ENCODE measurements at places on chromosomes 3 and 15.
A peak's percentile ranks its signal among the peaks of the same experiment; 100 is the strongest.

GRCh38 chr15:64461721-64462162 lies 1.4 kb downstream of the ZNF609 start:
- DNase-seq: no peak

- no peak for DNase-seq
Observed at GRCh38 chr15:78243491-78243941, 9.2 kb upstream of the ACSBG1 start.

DNA sequence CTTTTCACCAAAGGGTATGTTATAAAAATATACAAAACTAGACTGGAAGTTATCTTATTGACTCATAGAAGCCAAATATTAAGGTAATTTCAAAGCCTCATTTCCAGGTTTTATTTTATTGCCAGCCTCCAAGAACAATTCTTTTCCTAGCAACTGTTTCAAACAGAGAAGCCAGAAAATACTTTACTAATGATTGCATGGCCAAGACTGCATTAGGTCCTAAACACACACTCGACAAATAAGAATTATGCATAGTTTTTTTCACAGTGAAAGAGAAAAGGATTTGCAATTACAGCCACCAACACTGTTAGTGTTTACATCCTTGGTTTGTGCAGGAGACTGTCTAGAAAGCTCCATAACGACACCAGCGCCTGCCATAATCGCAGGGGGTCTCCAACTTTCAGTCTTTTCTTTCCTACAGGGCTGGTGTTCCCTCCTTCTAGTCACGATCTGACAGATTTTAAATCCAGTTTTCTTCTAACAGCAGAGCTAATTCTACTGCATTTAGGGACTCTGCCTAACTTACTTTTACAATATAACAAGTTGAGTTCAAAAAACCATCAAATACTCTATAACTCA lies 58.1 kb downstream of the CLASP2 start:
- no peak for DNase-seq

GRCh38 chr15:90982135-90982534 lies 12.2 kb downstream of the PRC1 start:
- no peak for DNase-seq

DNA sequence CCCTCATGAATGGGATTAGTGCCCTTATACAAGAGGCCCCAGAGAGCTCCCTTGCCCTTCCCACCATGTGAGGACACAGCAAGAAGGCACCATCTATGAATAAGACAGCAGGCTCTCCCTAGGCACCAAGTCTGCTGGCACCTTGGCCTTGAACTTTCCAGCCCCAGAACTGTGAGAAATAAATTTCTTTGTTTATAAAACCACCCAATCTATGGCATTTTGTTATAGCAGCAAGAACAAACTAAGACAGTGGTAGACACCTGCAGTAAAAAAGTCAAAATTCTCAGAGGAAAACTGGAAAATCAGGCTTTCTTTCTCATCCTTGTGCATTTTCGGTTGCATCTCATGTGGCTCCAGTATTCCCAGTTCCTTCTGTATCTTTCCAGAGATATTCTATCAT lies 90.3 kb downstream of the LSM3 start:
- DNase-seq: no peak

DNA sequence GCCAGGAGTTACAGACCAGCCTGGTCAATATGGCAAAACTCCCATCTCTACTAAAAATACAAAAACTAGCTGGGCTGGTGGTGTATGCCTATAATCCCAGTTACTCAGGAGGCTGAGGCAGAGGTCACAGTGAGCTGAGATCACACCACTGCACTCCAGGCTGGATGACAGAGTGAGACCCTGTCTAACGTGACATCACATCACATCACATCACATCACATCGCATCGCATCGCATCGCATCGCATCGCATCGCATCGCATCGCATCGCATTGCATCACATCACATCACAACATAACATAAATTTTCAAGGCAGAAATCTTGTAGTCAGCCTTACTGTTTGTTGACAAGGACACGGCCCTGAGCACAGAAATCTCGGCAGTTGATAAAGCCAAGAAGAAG lies 44.4 kb downstream of the RBM6 start:
- no peak for DNase-seq

DNA sequence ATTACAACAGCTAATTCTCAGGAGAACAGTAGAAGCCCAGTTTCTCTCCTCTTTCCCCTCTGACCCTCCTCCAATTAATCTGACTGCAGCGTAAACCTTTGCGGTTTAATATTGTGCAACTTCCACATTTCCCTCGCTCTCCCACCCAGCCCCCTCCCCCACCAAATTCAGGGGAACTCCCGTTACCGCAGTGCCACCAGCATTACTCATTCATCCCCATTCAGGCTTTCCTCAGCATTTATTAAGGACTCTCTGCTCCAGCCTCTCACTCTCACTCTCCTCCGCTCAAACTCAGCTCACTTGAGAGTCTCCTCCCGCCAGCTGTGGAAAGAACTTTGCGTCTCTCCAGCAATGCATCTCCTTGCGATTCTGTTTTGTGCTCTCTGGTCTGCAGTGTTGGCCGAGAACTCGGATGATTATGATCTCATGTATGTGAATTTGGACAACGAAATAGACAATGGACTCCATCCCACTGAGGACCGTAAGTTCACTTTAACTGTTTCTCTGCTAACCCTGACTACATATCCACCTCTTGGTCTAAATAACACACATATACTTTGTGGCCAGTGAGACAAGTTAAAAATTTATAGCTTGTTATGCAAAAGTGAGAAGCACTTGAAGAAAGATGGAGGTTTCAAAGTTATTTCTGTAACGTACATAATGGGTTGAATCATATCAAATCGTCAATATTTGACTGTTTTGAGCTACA lies at the start of gene PTX3:
PTX3 (plus strand) TSS at position 268 of the 709 bp plus-strand sequence; CDS start at position 352, 84 bp downstream.
- peak; percentile 77 for DNase-seq

GRCh38 chr15:62517541-62517940 lies 352.5 kb upstream of the C2CD4B start:
- DNase-seq: no peak

GRCh38 chr15:86855307-86856291 lies 775.9 kb downstream of the AGBL1 start:
- no peak for DNase-seq

DNA sequence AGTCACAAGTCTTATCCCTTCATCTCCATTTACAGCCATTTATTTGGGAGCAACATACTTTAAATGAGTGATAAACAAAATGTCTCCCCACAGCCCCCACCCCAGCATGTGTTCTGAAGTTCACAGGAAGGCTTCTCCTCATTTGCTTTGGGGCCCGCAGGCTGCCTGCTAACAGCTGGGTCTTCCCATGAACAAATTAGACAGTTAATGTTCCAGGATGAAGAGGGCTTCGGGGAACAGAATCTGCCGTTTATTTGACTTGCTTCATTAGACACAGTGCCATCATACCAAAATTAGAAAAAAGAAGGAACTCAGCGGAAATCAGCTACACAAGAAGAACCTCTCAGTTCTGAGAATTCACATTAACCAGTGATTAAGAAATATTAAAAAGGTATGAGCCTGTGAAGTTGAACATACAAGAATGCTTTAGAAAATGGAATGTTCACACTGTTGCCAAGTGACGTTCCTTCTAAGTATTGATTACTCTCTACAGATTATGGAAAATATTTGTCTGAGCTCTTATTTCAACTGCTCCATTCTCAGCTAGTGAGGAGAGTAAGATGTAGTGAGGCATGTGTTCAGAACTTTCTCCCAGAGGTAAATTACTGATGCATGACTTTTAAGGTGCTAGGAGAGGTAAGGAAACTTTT lies 107.5 kb upstream of the THBS1 start:
- no peak for DNase-seq

DNA sequence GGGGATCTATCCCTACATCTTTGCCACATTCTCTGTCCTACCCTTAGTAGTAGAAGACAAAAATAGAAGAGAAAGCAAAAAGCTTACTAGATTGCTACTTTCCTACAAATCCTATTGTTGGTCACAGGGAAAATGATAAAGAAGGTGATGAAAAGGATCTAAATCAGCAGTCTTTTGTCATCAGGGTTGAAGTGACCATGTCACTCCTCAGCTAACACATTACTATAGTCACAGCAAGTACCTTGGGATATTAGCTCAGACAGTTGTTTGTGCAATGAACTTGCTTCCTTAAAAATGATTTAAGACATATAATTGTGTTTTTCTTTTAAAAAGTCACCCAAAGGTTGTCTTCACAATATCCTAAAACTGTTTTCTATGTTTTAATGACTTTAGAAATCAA lies 6.3 kb downstream of the ST3GAL6 start:
- no peak for DNase-seq

- DNase-seq: no peak
Observed at GRCh38 chr15:99324082-99324620, 72.9 kb downstream of the LRRC28 start.

DNA sequence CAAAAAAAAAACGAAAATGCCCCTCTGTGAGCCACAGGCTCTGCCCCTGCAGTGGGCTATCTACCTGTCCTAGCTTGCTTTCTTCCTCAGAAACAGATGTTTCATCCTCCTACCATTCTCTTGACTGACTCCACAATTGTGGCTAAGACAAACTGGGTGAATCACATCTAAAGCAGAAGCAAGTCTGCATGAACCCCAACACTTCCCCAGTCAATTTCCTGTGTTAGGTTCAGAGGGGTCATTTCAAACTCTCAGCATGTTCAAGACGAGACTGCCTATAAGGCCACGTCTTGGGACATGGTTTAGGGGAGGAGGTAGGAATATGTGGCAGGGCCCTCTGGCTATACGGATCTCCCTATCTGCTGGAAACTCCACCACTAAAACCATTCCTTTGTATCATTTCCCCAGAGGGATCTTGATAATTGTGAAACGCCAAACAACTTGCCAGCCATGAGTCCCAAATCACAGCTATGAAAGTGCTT lies 28.6 kb upstream of the ANKDD1A start:
- no peak for DNase-seq

DNA sequence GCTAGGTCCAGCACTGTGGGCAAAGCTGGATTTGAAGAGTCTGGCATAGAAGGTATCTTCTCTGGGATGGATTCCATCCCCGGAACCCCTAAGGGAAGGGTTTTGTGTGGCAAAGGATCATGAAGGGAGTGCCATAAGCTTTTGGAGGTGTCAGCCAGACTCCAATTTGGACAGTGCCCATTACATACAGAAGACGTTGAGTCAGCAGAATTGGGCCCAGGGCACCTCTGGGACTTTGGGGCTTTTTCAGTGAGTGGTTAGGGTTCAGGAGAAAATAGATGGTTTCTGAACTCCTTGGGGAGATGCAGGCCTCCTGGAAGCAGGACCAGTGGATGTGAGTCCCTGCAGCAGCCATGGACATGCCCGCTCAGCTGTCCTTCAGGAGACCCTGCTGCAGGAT lies 34.6 kb upstream of the XCR1 start:
- no peak for DNase-seq

- no peak for DNase-seq
Observed at GRCh38 chr15:79916502-79917132, 19.8 kb upstream of the MTHFS start.

GRCh38 chr15:55530861-55531313 lies 22.9 kb upstream of the DNAAF4 start:
- no peak for DNase-seq

DNA sequence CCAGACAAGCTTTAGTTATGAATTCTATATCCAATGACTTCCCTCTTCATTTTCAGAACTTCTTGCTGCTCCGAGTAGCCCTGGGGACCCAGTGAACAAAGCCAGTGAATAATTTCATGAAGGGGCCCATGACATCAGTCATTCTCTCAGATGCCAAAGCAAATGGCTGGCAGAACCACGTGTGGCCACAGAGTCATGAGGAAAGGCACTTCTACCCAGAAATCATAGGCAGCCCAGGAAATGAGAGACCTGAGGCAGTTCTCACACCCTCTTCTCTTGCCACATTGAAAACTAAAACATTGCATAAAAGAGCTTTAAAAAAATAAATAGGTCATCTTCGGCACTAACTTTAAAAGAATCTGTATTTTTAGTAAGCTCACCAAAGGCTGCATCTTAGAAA lies 4.3 kb upstream of the UACA start:
- DNase-seq: no peak

GRCh38 chr3:11172096-11172690 lies 17.9 kb downstream of the HRH1 start:
- DNase-seq: no peak

DNA sequence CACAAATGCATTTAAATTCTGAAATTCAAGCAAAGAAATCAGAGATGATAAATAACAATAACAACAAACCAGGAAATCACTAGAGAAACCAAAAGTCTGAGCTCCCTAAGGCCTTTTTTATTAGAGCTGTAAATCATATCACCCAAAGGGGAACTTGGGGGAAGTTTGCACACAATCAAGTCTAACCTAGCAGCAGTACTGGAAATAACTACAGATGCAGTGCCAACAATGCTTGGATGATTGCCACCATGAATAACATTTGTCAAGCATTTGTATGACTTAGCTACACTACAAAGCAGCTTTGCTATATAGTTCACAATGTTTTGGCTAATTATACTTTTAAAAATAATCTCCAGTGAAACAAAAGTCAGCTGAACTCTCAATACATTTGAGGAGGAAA lies 27.8 kb downstream of the SHQ1 start:
- peak; percentile 6 for DNase-seq

- DNase-seq: no peak
Observed at GRCh38 chr3:24012589-24013269, 67.6 kb downstream of the NR1D2 start.

GRCh38 chr15:90994059-90994416 lies 297 bp downstream of the PRC1 start:
- DNase-seq: no peak

DNA sequence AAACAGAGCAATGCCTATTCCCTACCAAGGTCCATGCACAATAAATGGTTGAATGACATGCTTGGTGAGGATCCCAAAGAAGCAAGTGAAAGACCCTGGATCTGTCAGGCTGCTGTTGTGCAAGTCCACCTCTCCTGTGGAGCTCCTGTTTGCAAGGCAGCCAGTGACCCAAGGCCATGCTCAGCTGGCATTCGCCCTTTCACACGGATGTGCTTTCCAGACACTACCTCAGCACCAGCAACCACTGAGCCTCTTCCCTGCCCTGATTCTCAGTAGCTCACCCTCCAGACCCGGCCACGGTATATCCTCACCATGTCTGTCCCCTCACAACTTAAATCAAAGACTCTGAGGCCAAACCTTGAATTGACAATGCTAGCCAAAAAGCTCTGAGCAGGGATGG lies 23.3 kb downstream of the WWTR1 start:
- DNase-seq: no peak

- DNase-seq: peak; percentile 68
Observed at GRCh38 chr3:99878005-99878404, 60.3 kb downstream of the CMSS1 start.

DNA sequence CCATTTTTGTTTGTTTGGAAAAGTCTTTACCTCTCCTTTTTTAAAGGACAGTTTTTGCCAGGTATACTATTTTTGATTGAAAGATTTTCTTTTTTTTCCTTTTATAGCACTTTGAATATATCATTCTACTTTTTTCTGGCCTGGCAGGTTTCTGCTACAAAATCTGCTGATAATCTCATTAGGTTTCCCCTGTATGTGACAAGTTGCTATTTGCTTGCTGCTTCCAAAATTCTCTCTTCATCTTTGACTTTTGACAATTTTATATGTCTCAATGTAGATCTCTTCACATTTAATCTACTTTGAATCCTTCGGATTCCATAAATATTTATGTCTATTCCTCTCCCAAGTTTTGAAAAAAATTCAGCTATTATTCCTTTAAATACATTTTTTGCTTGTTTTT lies 838.5 kb downstream of the IGSF11 start:
- DNase-seq: no peak

Measured in HTR-8/SVneo (cell line).